Pancreas (tissue), 10 donors: ENCODE measurements at places on chromosomes 3 and 15. TPM values are rescaled to one million over a fixed set of nuclear protein-coding genes. Genes with fewer than 3 reads are reported as not detected.

- peaks cover 8% of the 10 kb centered on the region for H3K4me1 ChIP-seq
- no peak overlapping the region for H3K27ac ChIP-seq
- no peak for DNase-seq
- no peaks in the 10 kb centered on the region for H3K27me3 ChIP-seq
- no peaks in the 10 kb centered on the region for H3K36me3 ChIP-seq
- H3K4me3 ChIP-seq: no peak overlapping the region
These were observed 232.4 kb downstream of the NAALADL2 start for GRCh38 chr3:175091426-175092114.

- H3K27ac ChIP-seq: no peak overlapping the region
- no peak overlapping the region for H3K4me3 ChIP-seq
- no peak for DNase-seq
- H3K36me3 ChIP-seq: no peaks in the 10 kb centered on the region
These were observed 422.7 kb upstream of the TPRG1 start for GRCh38 chr3:188749010-188749617.

The A4GNT gene
- polyA plus RNA-seq: 0.34 TPM

- peak overlapping the region; percentile 61 for H3K27ac ChIP-seq
- no peaks in the 10 kb centered on the region for H3K36me3 ChIP-seq
- H3K27me3 ChIP-seq: no peaks in the 10 kb centered on the region
These were observed 308.5 kb downstream of the SV2B start for GRCh38 chr15:91408476-91409076.

- no peaks in the 10 kb centered on the region for H3K36me3 ChIP-seq
- H3K27ac ChIP-seq: no peak overlapping the region
- H3K4me3 ChIP-seq: no peak overlapping the region
- H3K4me1 ChIP-seq: no peaks in the 10 kb centered on the region
- no peak for DNase-seq
- no peaks in the 10 kb centered on the region for H3K27me3 ChIP-seq
These were observed 461.0 kb upstream of the GBE1 start for GRCh38 chr3:82222401-82222800.

GRCh38 chr3:86996261-86996955, 5.5 kb upstream of the VGLL3 start:
- no peak overlapping the region for H3K27ac ChIP-seq
- DNase-seq: no peak
- no peak overlapping the region for H3K4me3 ChIP-seq
- no peaks in the 10 kb centered on the region for H3K27me3 ChIP-seq
- H3K36me3 ChIP-seq: no peaks in the 10 kb centered on the region
- H3K4me1 ChIP-seq: no peaks in the 10 kb centered on the region

DNA sequence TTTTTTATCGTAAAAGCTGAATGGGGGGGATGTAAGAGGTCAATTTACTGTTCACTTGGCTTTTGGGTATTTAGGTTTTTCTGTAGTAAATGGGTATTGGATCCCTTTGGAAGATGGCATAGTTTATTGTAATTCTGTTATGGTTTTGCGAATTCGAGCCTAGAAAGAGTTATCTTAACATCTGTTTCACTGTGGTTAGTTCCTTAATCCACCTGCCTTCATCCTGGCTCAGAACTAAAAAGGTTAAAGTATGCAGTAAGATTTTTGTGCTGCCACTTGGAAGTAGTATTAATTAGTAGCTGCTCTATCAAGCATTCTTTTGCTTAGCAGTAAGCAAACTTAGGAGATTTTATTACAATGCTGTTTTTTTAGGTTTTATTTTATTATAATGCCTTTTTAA, 62.4 kb downstream of the ARIH1 start:
- H3K4me1 ChIP-seq: peaks cover 13% of the 10 kb centered on the region
- H3K36me3 ChIP-seq: no peaks in the 10 kb centered on the region
- DNase-seq: no peak
- H3K4me3 ChIP-seq: no peak overlapping the region

- no peaks in the 10 kb centered on the region for H3K27me3 ChIP-seq
- H3K4me1 ChIP-seq: no peaks in the 10 kb centered on the region
- DNase-seq: no peak
- H3K27ac ChIP-seq: no peak overlapping the region
These were observed 30.6 kb downstream of the CCDC14 start for GRCh38 chr3:123930445-123930844.

The ALPK3 gene
- 8.1 TPM for polyA plus RNA-seq

- H3K27ac ChIP-seq: no peak overlapping the region
- H3K4me1 ChIP-seq: peaks cover 27% of the 10 kb centered on the region
- DNase-seq: no peak
- no peaks in the 10 kb centered on the region for H3K36me3 ChIP-seq
- H3K27me3 ChIP-seq: no peaks in the 10 kb centered on the region
- no peak overlapping the region for H3K4me3 ChIP-seq
These were observed 25.8 kb upstream of the SCAANT1 start for GRCh38 chr3:63937661-63938651.

The HESX1 gene
- 1.4 TPM for polyA plus RNA-seq

DNA sequence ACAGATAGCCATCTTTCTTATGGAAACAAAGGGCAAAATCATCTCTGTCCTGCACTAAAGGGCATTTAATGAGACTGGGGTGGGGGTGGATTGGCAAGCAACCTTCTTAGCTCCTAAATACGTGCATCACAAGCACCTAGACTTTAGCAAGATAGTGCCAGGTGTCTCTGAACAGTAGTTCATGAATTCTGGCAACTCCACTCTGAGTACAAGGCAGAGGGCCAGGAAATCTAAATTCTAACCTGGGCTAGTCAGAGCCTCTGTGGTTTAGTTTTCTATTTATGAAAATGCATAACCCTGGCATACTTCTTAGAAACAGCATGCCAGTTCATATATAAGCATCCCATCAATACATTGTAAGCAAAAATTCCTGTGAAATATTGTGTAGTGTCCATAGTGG, 788.5 kb downstream of the MCTP2 start:
- H3K4me1 ChIP-seq: no peaks in the 10 kb centered on the region
- no peak overlapping the region for H3K4me3 ChIP-seq
- H3K27ac ChIP-seq: no peak overlapping the region
- H3K27me3 ChIP-seq: no peaks in the 10 kb centered on the region
- no peak for DNase-seq

DNA sequence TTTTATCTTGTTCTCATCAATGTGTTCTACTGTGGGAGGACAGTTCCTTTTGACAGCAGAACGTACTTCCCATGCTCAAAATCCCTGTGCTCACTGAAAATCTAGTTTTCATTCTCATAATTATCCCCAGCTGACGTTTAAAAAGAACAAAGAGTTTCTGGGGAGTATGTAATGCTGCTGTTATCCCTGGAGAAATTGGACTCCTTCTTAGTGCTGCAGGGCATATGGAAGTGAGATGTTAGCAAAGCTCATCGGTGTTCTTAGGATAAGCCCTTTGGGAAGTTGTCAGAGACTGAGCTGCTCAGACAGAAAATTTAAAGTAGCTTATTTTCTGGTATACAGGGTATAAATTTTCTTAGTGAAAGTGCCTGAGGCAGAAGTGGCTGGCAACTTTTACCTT, 66.5 kb downstream of the CDAN1 start:
- no peaks in the 10 kb centered on the region for H3K27me3 ChIP-seq
- H3K27ac ChIP-seq: no peak overlapping the region
- no peak overlapping the region for H3K4me3 ChIP-seq
- H3K4me1 ChIP-seq: no peaks in the 10 kb centered on the region

DNA sequence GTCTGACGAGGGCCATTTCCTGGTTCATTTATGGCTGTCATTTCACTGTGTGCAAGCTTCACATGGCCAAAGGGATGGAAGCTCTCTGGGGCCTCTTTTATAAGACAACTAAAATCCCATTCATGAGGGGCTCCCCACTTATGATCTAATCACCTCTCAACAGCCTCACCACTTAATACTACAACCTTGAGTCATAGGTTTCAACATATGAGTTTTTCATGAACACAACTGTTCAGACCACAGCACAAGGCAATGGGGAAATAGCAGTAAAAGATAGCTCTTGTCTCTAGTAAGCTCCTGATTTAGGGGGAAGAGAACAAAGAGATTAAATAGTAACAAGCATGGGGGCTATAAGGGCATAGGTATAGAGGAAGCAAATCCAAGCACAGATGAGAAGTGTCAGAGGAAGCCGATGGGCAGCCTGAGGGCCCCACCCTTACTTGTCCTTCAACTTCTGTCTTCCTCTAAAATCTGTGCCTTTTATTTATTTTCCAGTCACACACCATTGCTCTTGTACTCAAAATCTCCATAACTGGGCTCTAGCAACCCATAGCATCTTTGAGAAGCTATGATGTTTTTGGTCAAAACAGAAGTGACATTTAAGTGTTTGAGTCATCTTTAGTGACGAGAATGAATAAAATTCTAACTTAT, 329.1 kb downstream of the UNC13C start:
- H3K4me3 ChIP-seq: no peak overlapping the region
- no peaks in the 10 kb centered on the region for H3K4me1 ChIP-seq
- H3K27me3 ChIP-seq: no peaks in the 10 kb centered on the region
- no peak overlapping the region for H3K27ac ChIP-seq

DNA sequence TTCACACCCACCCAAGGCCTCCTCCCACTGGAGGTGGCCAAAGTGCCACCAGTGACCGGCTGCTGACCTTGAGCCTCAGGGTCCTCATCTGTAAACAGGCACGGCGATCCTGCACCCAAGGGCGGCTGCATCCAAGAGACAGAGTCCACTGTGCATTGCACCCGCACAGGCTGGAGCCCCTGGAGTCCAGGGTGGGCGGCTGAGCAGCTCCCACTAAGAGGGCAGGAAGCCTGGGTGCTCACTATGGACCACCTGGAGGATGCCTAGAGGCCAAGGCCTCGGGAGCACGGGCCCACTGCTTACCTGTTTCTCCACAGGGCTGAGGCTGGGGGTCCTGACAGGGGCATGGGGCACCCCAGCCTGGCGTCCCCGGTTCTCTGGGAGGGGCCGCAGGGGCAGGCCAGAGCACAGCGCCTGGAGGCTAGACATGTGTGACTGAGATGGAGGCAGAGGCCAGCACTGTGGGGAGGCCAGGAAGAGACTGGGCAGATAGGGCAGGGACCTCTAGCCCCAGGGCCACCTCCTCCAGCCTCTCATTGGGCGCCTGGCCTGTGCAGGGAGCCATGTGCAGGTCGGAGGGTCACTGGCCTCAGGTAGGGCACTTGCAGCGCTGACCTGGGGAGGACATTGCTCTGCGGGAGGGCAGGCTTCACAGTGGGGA, at the start of gene UROC1:
TSS of gene UROC1 (minus strand) at position 483 of the 661 bp plus-strand sequence. CDS start at position 429, 54 bp downstream.
- no peak within 1 kb of the TSS for H3K4me3 ChIP-seq
- no peaks in the 10 kb centered on the region for H3K4me1 ChIP-seq
- H3K27ac ChIP-seq: no peak within 1 kb of the TSS
- no peaks in the 10 kb centered on the region for H3K27me3 ChIP-seq
- DNase-seq: no peak
- H3K36me3 ChIP-seq: no peaks in the 10 kb centered on the region

GRCh38 chr15:90547540-90547939, 17.8 kb downstream of the CRTC3 start:
- DNase-seq: no peak
- no peaks in the 10 kb centered on the region for H3K36me3 ChIP-seq

DNA sequence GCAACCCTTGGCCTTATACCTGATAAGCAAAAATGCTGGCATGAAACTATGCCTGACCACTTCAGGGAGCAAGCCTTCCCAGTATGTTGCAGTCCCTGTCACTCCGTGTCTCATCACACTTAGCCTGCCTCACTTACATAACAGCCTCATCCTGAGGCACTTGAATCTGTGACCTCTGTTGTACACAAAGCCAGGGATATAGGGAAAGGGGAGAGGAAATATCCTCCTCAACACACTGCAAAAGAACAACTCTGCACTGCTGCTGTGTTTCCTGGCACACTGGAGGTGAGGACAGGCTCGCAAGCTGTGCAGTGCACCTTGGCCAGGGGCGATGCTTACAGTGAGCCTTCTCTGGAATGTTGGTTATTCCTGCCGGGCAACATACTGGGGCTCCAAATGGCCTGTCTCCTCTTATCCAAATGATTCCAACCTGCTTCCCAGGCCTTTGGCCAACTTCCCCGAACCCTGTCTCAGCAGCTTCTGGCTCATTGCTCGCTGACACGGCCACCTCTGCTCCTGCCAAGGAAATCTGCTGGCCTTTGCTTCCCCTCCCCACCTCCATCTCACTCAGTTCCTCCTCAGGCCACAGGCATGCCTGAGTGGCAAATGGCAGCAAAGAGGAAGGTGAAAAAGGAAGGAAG, 109.2 kb downstream of the CD47 start:
- H3K27ac ChIP-seq: no peak overlapping the region
- H3K4me1 ChIP-seq: peaks cover 10% of the 10 kb centered on the region
- no peaks in the 10 kb centered on the region for H3K27me3 ChIP-seq
- no peaks in the 10 kb centered on the region for H3K36me3 ChIP-seq

The CSTA gene
- 3.7 TPM for polyA plus RNA-seq

DNA sequence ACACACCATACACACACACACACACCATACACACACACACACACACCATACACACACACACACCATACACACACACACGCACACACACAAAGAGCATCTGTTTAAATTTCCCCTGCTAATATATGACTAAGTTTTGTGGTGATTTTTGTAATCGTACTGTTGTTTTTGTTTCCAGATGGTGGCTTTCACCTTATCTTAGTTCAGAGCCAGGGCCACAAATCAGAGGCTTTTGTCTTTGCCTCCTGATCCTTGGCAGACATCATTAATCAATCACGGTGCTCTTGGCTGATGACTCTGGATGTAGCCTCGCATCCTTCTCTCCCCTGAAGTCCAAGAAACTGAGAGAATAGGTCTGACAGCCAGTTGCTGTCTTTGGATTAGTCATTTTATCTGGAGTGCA, 52.1 kb downstream of the EDEM1 start:
- no peak overlapping the region for H3K27ac ChIP-seq
- no peak overlapping the region for H3K4me3 ChIP-seq
- no peak for DNase-seq
- no peaks in the 10 kb centered on the region for H3K36me3 ChIP-seq

- H3K27me3 ChIP-seq: no peaks in the 10 kb centered on the region
- H3K4me1 ChIP-seq: no peaks in the 10 kb centered on the region
- H3K27ac ChIP-seq: no peak overlapping the region
- DNase-seq: no peak
- no peak overlapping the region for H3K4me3 ChIP-seq
These were observed 6.6 kb upstream of the RAB11A start for GRCh38 chr15:65862682-65863081.

DNA sequence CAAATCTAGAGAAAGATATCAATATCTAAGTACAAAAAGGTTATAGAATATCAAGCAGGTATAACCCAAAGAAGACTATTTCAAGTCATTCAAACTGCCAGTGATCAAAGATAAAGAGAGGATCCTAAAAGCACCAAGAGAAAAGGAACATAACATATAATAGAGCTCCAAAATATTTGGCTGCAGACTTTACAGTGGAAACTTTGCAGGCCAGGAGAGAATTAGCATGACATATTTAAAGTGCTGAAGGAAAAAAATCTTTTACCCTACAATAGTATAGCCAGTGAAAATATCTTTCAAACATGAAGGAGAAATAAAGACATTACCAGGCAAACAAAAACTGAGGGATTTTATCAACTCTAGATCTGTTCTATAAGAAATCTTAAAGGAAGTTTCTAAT, 254.3 kb upstream of the ARHGEF26 start:
- no peaks in the 10 kb centered on the region for H3K4me1 ChIP-seq
- no peaks in the 10 kb centered on the region for H3K27me3 ChIP-seq
- no peak overlapping the region for H3K4me3 ChIP-seq
- DNase-seq: no peak
- H3K27ac ChIP-seq: no peak overlapping the region

DNA sequence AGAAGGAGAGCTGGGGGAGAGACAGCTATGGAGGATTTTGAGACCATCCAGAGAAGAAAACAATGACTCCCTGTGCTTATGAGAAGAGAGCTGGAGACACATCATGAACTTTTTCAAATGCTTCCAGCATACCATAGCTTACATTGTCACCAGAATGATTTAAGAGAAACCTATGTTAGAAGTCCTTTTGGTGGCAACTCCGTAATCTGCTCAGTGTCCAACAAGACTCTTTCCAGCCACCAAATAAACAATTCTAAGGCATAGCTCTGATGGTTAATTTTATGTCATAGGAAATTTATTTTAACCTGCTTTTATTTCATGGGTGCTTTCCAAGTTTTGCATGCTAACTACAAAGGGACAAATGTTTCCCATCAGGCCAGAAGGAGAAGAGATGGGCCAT, 200.3 kb upstream of the MCTP2 start:
- H3K27ac ChIP-seq: no peak overlapping the region
- no peaks in the 10 kb centered on the region for H3K27me3 ChIP-seq
- H3K4me3 ChIP-seq: no peak overlapping the region
